IMR-90 (cell line): ENCODE measurements at places on chromosomes 3 and 15.
A peak's percentile ranks its signal among the peaks of the same experiment; 100 is the strongest.

- no peak for DNase-seq
Observed at GRCh38 chr15:101025501-101025885, 106.3 kb downstream of the LRRK1 start.

DNA sequence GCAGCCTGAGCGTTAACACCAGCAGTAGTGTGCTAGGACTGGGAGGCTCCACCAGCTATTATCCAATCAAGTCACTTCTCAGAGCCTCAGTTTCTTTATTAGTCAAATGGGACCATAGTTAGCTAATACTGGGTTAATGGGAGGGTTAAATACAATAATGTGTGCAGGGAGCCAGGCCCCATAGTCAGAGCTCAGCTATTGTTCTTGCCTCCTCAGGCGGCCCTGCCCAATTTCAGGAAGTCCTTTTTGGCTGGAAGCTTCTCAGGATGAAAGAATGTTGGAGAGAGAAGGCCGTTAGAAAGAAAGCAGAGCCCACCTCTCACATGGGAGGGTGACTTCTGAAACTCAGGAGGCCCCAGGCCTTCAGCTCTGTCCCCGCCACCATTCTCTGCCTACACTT lies 39.5 kb upstream of the SMAD6 start:
- DNase-seq = no peak

- DNase-seq = peak; percentile 50
Observed at GRCh38 chr15:95556225-95556624, 774.3 kb upstream of the NR2F2 start.

GRCh38 chr3:66083096-66083678 lies 44.5 kb upstream of the MAGI1 start:
- no peak for DNase-seq

GRCh38 chr3:55556619-55557537 lies 69.8 kb upstream of the WNT5A start:
- DNase-seq = peak; percentile 57

DNA sequence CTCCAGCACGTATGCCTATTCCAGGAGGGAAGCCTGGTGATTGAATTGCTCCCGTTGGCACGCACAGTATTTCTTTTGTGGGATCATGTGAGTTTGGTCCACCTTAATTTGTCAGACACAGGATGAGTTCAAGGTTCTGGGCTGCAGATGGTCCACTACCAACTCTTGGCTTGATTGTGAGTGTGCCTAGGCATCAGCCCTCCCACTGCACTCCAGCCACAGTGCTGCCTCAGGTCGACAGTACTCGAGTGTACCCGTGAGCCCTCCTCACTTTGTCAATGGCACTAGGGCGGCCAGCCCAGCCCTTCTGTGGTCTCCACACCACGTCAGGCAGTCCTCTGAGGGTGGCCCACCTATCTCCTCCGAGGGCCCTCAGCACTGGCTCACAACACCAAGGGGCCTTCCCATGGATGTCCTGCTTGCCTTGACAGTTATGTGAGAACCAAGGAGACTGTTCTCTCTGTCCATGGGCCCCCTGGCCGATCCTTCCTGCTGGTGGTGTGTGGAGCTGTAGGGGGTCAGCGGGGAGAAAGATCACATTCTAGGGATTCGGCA lies 30.2 kb downstream of the CHRD start:
- no peak for DNase-seq

DNA sequence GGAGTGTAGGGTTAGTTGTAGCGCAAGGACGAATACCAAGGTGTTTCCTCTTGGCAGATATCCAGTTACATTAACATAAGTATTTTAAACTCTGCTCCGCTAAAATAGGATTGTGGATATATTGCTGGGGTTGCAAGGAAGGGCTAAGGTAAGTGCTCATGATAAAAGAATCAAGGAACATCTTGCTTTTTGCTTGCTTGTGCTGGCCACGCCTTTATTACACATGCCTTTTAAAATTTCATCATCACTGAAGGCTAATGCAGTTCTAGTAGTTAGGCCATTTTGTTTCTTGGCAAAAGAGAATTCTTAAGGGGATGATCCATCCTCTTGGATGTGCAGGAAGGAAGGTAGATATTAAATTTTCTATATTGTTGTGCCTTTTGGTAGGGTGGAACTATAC lies 415.6 kb upstream of the TPM1 start:
- no peak for DNase-seq

- no peak for DNase-seq
Observed at GRCh38 chr3:15656342-15656741, 54.8 kb downstream of the BTD start.

DNA sequence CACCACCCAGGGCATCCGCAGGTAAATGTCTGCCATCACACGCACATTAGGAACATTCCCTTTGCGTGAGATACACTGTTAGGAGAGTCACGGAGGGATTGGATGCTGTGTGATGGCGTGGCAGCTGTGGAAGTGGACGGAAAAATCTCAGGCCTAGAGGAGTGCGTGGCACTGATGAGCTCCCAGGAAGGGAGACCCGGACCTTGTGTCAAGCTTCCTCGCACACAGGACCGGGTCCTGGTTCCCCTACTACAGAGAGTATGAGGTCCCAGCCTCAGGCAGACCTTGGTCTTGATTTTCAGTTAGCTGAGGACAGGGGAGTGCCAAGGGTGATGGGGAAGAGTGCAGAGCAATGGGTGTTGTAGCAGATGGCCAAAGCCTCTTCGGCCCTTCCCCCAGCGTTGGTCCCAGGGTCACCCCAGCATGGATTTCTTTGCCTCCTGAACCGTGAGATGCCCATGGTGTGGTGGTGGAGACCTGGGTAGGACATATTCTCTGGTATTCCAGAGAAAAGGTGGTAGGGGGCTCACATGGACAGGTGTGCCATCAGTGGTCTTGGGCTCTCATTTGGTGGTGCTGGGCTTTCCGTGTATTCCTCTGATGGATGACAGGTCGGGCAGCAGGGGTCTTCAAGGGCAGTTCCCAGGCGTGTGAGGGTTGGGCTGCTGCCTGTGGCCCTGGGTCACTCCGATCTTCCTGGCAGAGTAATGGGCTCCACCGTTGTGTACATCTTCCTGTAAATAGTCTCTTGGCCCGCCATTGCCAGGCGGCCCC lies 105.1 kb downstream of the SNRPN start:
- DNase-seq = no peak

DNA sequence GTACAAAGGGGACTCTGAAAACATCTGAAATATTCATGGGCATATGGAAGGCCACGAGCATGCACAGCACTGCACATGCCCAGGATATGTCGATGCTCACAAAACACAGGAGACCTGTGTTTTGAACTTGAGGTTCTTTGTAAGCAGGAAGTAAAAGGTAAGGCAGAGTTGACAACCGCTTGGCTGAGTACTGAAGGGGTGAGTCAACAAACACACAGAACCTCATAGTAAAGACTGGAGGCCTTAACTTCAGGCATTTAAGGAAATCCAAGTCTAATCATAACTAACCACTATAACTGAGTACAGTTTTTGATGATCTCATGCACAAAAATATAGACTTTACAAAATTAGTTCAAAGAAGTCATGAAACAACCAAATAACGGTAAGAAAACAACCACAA lies 80.6 kb downstream of the MYO9A start:
- DNase-seq = peak; percentile 50

DNA sequence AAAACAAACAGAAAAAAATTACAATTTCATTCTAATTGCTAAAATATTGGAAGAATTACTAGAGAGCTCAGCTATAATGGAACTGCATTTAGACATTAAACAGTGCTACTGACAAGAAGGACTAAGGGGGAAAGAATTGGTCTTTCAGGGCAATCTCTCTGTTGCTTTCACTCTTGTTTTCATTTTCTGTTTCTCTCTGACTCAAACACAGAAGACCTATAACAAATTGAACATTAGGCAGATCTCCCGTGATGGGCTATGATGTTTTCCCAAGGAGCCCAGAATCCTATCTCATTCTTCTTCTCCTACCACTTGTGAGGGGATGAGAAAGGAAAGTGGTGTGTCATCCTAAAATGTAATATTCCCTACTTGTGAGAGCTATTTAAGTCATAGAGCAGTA lies 358.0 kb upstream of the TGFBR2 start:
- no peak for DNase-seq

GRCh38 chr3:123798550-123798949 lies 85.6 kb downstream of the MYLK start:
- no peak for DNase-seq

- no peak for DNase-seq
Observed at GRCh38 chr15:64673866-64674265, 101.5 kb downstream of the RBPMS2 start.

- peak; percentile 56 for DNase-seq
Observed at GRCh38 chr15:71252044-71252739, 136.9 kb downstream of the THSD4 start.

- DNase-seq = peak; percentile 53
Observed at GRCh38 chr3:133572158-133573053, 1.1 kb upstream of the CDV3 start.

DNA sequence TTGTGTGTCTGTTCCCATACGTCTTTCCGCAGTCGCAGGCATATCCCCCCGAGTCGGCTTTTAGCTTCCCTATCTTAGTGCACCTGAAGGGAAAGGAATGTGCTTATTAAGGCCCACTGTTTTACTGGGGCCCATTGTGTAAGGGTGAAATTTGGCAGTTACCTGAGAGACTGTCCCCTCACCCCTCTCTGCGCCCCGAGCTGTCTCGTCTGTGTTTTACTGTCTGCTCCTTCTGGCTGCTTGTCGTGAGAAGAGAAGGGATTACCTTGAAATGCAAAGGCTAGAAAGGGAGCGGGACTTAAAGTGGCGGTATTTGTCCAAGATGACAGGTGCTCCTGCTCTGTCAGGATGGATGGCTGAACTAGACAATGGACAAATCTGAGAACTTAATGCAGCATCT lies 233.0 kb upstream of the POU1F1 start:
- no peak for DNase-seq

DNA sequence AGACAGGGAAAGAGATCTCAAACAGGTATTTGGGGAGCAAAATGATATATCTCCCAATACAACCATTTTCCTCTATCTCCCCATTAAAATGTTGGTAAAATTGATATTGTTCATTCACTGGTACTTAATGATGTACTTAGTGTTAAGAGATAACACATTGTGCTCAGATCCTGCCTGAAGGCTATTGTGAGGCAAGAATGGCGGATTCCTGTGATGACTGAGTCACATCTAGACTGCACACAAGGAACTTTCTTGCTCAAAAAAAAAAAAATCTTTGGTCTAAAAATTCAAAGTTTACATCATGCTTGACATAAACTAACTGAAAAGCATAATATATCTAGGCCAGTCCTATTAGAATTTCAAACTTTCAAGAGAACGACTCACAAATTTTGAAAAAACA lies 171.1 kb upstream of the TTC14 start:
- DNase-seq = peak; percentile 31

GRCh38 chr15:74604983-74605794 lies 10.4 kb upstream of the CLK3 start:
- DNase-seq = no peak

DNA sequence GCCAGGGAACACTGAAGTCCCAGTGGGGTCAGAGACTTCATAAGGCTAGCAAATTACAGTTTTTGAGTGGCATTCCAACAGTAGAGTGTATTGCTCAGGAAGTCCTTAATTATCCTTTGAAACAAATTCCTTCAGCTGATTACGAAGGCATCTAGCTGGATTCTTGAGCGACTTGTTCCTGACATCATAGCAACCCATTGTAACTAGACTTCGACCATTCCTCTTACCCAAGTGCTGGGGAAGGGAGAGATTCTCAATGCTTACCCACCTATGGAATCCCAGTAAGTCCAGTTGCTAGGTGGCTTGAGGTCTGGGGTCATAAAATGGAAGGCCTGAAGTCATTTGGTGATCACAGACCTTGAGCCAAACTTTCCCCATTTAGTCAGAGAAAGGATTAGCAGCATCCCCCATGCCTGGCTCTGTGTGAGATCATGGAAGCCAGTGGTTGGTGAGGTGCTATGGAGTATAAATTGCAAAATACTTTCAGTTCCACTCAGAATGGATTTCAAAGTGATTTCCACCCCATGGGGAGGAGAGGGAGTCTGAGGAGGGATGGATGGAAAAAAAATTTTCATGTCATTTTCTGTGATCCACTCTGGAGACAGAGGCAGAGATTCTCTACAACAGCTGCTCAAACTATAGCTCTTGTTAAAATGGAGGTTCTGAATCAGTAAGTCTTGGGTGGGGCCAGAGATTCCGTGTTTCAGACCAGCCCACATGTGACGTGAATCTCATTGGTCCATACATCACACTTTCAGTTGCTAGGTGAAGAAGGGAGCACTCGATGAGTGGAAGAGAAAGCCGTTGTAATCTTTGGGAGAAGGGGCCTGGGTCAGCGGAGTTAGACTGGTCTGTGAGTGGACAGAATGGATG lies 45.7 kb downstream of the CD86 start:
- DNase-seq = no peak

GRCh38 chr3:40715551-40715950 lies 190.8 kb downstream of the ZNF621 start:
- no peak for DNase-seq

DNA sequence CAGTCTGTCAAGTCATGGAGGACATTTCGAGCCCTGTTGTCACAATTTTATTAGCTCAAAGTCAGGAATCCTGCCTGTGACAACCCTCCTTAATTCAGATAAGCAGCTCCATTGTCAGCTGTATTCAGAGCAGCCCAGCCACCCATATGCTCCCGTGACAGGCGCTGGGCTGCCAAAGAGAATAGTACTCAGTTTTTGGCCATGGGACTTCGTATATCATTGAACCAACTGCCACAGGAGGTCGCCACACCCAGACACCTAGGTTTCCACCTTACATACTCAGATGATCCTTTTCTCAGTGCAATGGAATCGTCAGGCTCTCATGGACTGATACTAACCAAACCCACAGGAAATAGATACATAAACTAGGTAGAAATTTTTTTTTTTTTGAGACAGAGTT lies 100.2 kb downstream of the C3orf70 start:
- no peak for DNase-seq

- peak; percentile 10 for DNase-seq
Observed at GRCh38 chr15:69823223-69823907, 274.4 kb downstream of the TLE3 start.

- no peak for DNase-seq
Observed at GRCh38 chr3:43176666-43177065, 70.8 kb upstream of the POMGNT2 start.

- DNase-seq = no peak
Observed at GRCh38 chr3:172530101-172530561, 6.9 kb upstream of the TNFSF10 start.

DNA sequence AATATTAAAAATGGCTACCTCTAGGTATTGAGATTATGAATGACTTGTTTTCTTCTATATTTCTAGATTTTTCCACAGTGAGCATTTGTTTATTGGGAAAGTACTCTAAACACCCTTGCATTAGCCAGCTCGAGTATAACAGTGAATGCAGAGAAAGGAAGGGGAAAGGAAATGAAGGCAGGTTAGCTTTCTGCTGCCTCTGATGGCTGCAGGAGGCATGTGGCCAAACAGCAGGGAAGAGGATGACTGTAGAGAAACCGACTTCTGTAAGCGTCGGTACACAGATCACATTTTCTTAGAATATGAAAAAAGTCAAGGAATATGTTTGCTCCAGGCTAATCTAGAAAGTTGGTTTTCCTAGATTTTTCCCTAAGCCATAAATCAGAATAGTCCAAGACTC lies 19.8 kb downstream of the GNB5 start:
- DNase-seq = peak; percentile 24

- DNase-seq = no peak
Observed at GRCh38 chr15:61404567-61404966, 175.5 kb upstream of the RORA start.
